ENCODE measurements at places on chromosomes 16 and 17.

GRCh38 chr17:6054372-6054771 lies 15.8 kb upstream of the WSCD1 start:
- no peak for DNase-seq

- no peak for DNase-seq
These were observed 23.9 kb upstream of the NGFR start for GRCh38 chr17:49471089-49471683.

DNA sequence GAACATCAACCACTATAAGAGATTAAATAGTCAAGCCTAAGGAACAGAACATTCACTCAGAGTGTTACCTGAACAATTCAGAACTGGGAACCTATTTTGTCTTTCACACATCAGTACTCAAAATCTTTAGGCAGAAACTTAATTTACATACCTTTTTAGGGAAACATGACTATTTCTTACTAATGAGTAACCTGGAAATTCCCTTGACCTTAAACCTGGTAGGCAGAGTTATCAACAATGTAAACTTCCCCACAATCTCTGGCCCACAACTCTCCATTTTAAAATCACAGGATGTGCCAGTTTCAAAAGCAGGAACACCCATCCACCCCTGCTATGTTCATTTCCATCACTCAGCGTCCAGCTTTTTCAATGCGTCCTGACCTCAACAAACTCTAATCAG lies 132.9 kb upstream of the ANKFN1 start:
- DNase-seq: no peak

- no peak for DNase-seq
These were observed 4.9 kb downstream of the RUNDC1 start for GRCh38 chr17:42985225-42985624.

- no peak for DNase-seq
These were observed 52.0 kb downstream of the IRX6 start for GRCh38 chr16:55376045-55376444.

GRCh38 chr16:14354561-14355351 lies 275.3 kb downstream of the PARN start:
- no peak for DNase-seq

DNA sequence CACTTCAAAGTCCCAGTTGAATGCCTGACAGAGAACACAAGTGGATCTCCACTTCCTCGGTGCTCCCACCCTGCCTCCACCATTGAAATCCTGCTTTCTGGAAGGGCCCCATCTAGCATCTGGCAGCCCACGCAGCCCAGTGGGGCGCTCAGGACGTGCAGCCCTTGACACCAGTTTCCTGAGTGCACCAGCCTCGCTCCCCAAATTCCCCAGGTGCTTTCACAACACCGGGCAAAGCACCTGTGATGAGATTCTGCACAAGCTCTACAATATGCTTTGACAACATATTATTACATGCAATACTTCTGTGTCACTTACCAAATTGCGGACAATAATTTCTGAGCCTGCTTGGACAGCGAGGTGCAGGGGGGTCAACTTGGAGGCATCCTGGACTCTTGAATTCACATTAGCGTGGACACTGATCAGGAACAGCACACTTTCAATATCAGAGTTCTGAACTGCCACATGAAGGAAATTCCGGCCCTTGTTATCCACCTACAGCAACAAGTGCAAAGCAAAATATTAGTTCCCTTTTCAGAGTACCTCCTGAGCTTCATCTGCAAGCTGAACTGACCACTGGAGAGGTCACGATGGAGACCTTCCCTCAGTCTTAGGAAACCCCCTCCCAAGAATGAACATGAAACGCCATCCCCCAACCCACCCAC lies 33.9 kb downstream of the CYB5D2 start:
- DNase-seq: no peak

DNA sequence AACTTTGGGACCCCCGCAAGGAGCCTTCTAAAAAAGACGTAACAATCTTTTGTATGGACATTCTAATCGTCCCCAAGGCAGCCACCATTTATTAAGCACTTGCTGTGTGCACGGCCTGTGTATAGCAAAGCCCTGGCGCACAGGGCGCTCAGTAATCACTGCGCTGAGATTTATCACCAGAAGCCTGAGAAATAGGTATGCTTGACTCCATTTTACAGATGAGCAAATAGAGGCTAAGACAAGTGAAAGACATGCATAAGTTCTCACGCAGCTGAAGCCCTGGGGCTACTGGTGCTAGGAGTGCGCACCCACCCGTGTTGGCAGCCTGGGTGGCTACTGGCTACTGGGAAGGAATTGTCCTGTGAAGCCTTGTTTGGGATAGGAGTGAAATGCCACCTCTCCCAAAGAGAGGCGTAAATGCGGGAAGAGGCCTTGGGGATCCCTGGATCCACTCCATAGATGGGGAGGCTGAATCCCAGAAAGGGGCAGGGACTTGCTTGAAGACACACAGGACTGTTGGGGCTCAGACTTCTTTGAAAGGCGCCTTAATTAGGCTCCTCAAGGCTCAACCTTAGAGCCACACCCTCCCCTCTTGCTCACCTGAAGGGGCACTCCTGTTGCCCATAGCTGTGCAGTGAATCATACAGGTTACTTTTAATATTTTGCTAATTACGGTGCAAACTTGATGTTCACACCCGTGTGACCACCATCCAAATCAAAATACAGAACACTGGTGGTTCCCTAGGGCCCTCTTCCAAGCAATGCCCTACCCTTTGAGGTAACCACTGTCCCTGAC lies 634 bp upstream of the NATD1 start:
- DNase-seq: no peak

DNA sequence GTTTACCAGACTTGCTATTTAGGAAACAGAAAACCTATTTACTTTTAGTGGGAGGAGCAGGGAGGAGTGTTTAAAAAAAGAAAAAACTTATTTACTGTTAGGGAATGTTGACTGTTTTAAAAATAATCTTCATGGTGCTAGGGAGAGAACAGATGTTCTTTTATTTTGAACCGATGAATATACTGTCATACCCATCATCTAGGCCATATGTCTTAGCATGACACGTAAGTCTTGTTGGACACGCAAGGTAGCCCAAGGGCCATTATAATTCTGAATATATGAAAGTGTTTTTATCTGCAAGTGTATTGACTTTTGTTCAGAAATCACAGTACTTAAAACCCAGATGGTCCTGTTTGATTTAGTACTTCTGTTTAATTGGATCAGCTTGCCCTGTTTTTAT lies 11.6 kb downstream of the WIPF2 start:
- no peak for DNase-seq

DNA sequence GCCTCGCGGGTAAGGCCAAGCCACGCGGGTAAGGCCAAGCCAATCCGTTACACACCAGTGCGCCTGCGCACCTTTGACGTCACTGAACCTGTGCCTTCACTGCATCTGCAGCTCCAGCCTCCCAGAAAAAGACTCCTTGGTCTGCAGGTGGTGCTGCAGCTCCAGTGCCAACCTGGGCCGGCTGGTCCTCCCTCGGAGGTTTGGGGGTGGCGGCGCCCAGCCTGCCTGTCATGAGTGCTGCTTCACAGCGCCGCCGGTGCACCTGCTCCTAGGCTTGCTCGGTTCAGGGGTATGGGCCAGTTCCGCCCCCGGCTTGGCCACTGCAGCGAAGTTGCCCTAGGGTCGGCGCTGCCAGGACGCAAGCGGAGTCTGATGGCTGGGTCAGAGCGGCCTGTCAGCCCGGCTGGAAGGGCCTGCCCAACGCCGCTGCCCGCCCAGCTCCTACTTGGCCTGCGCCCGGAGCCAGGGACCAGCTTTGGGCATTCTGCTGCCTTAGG lies 146.6 kb downstream of the USP22 start:
- DNase-seq: no peak

DNA sequence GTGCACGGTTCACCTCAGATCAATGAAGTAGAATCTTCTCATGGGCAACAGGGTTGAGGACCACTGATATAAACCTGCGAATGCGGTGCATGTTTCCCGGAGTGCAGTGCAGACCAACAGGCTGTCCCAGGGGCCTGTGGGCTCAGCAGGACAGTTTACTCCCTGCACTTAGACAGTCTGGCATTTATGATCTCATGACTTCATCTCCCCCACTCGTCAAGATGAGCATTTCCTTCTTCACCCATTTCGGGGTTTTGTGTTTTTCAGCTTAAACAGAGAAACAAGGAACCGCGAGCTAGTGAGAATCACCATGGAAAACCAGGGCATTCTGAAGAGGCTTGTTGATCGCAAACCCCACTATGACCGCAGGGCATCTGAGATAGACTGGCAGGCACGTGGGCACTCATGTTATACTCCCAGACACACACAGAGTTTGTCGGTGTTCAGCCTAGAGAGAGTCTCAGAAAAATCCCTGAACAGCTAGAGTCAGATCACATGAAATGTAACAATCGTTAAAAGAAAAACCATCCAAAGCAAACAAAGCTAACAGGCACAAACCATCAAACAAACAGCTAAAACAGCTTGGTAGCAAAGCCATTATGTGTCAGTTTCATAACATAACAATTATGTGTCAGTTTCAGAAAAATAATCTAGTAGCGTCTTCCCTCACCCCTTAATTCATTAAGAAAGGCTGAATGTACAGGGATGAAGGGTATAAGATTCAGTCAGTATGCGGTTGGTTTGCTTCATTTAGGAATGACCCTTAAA lies 2.9 kb downstream of the CFAP97D1 start:
- DNase-seq: no peak

DNA sequence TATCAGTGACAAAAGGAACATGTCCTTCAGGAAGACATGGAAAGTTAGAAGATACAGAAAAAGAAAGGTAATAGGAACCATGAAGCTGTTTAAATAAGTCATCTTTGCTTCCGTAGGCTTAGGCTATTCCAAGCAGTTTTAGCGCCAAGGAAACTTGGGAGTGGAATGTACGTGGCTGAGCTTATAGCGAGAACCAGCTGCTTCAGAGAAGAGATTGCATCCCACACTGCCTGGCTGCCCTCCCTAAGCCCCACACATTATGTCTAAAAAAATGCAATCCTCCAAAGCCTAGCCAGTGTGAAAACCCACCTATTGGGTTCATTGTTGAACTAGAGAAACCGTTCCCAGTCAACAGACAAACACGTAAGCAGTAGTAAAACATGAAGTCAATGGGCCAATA lies 149.9 kb downstream of the SLC39A11 start:
- DNase-seq: no peak

- DNase-seq: no peak
These were observed 50.0 kb downstream of the CBFA2T3 start for GRCh38 chr16:88927010-88927409.

- no peak for DNase-seq
These were observed 26.1 kb downstream of the GLG1 start for GRCh38 chr16:74580833-74581232.

DNA sequence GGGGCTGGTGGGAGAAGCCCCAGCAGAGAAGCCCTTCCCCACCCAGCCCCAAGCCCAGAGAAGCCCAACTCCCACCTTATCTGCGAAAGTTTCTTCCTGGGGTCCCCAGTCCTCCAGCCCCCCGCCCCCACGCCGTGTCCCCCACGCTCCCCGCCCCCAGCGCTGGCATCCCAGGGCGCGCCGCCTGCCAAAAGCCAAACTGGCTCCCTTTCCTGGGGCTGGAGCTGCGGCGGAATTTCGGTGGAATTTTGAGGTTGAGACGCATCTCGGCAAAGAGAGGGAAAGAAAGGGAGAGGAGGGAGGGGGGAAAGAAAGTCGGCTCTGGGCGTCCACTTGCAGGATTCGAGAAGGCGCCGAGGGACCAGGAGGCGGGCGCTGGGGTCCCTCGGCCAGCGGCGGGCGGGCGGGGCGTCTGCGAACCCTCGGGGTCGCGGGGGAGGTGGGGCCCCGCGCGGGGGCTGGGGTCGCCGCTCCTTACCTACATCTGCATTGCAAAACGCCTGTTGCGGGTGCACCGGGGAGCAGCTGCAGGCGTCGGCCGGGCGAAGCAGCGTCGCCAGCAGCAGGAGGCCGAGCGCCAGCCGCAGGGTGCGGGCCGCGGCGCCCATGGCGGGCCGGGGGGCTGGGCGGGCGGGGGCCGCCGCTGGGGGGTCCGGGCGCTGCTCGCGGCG lies 571 bp downstream of the TIMP2 start:
- no peak for DNase-seq

DNA sequence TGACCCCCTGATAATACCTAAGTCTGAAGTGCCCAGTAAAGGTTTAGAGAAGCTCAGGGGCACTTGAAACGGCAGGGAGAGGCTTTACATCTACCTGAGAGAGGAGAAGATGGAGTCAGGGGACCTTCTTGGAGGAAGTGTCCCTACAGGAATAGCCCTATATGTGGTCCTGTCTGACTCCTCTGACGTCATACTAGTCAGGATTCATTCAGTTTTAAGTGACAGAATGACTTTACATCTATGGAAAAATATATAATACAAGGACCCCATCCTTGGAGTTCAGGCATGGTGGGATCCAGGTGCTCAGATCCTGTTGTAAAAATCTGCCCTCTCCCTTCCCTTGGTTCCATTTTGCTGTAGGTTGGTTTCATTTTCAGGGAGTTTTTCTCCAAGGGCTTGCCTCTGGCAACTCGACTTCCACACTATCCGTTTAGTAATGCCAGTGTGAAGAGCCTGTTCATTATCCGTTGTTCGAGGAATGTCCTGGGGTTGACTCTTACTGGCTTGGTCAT lies 205.6 kb downstream of the IRF8 start:
- no peak for DNase-seq

DNA sequence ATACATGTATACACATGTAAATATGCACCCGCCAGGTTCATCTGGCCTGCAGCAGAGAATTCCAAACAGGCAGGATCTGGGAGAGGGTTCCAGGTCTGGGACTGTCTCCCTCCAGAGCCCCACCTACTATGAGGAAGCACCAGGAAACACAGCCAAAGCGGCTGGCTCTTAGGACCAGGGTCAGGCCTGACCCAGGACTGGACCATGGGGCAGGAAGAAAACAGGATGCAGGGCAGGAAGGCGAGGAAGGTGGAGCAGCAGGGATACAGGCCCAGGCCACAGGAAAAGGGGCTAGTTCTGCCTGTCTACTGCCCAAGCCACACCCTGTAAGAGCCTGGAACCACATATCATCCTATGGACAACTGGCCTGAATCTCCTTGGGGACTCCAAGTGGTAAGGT lies 2.2 kb downstream of the HID1 start:
- no peak for DNase-seq

DNA sequence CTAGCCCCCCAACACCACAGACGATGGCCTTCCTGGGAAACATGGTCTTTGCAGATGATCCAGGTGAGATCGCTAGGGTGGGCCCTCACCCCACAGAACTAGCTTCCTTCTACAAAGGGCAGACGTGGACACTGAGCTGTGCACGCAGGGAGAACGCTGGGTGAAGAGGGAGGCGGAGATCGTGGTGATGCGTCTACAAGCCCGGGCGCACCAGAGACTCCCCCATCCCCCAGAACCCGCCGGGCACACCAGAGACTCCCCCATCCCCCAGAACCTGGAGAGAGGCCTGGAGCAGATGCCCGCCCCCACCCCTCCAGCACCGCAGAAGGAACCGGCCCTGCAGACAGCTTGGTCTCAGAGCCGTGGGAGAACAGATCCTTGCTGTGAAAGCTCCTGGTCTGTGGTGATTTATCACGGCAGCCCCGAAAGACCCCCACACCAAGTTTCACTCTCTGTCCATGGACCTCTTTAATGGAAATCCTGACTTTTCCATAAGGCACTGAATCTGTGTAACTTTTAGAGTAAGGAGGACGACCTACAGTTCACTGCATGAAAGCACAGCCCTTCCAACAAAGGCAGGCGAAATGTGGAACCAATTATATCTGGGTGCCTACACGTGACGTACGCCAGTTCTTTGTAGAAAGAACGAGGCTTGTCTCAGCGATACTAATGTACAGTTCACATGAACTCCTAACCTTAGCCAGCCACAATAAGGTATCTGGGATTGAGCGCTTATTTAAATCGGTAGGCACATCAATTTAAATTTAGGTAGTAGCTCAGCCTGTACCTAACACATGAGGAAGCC lies 88.5 kb downstream of the ANKRD11 start:
- no peak for DNase-seq

Data from stimulated activated CD8-positive, alpha-beta memory T cell treated with anti-CD3 and anti-CD28 coated beads, Interleukin-4, amount 100 ng/mL, for 1 hour (primary cell).